ENCODE measurements at places on chromosomes 3 and 15.

DNA sequence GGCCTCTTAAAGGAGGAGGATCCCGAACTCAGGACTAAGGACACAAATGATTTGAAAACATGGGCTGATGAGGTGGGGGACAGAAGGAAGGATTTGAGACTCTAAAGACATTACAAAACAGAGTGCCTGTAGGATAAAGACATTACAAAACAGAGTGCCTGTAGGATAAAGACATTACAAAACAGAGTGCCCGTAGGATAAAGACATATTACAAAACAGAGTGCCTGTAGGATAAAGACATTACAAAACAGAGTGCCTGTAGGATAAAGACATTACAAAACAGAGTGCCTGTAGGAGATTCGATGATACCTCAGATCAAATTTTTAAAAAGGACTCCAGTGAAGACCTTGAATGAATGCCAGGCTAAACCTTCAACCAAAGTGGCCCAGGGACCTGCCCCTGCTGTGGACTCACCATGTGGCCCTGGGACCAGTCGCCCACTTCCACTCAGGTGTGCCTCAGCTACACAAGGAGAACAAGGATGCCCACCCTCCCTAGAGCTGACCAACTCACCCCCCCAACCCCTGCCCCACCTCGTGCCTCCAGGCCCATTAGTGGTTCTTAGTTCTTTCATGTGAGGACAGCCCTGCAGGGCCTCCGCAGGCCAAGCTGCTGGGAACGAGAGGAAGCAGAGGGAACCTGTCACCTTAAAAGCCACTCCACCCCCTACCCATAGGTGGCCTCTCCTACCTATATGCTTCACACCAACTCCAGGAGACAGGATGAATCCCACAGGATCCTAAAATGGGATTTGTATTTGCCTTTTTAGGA, 59.8 kb downstream of the SH3BP5 start:
- DNase-seq = no peak

GRCh38 chr15:100531823-100532327, 3.1 kb upstream of the CERS3 start:
- no peak for DNase-seq

DNA sequence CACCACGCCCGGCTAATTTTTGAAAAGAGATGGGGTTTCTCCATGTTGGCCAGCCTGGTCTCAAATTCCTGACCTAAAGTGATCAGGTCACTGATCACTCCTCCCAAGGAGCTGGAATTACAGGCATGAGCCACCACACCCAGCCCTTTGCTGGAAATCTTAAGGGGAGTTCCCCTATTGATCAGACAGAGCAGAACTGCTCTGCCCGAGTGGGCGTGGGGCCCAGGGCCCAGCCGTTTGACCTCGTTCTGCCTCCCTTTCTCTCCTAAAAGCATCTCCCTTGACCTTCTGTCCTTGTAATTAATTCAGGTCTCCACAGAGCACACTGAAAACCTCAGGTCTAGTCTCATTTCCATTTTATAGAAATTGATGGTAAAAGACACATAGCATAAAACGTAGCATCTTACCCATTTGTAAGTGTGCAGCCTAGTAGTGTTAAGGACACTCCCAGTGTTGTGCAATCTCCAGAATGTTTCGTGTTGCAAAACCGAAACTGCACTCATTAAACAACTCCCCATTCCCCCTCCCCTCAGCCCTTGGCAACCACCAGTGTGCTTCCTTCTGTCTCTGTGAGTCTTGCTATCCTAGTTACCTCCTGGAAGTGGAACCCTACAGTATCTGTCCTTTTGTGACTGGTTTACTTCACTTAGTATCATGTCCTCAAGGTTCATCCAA, 89.3 kb downstream of the SLCO3A1 start:
- DNase-seq = no peak

DNA sequence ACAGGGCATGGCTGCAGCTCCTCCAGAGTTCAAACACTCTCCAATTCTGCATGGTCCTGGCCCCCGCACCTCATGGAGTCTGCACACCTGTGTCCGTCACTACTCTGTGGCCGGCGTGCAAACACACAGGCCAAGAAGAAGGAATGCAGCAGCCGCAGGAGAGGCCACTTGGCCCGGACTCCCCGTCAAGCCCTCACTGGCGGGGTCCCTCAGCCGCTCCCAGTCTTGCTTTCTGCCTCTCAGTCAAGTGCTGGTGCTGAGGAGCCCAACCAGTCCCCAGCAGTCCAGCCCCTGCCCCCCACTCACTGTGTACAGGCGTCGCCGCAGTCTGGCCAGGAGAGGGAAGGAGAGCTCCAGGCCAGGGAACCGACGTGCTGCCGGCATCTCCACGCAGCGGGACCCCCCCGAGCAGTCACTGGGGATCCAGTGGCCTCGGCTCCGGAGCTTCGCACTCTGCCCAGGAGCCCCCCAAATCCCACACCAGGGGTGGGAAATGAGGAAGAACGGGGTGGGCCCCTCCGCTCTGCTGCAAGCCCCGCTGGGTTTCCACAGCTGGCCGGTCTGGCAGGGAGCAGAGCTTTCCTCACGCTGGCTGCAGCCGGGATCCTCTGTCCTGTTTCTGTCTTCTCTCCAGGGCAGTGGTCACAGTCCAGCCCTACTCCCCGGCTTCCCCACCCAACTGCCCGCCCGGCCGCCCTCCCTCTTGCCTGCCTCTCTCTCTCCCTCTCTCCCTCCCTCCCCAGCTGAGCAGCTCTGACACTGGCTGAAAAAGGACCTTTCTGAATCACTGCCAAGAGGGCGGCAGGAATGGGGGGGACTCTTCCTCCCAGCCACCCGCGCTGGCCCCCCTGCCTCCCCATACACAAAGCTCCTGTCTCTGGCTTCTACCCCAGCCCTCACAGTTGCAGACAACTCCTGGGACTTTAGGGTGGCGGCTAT, 16.0 kb downstream of the TNK2 start:
- no peak for DNase-seq

- no peak for DNase-seq
Observed at GRCh38 chr3:11305509-11305908, 33.3 kb downstream of the ATG7 start.

- DNase-seq = no peak
Observed at GRCh38 chr3:7973006-7973405, 528.6 kb upstream of the LMCD1 start.

DNA sequence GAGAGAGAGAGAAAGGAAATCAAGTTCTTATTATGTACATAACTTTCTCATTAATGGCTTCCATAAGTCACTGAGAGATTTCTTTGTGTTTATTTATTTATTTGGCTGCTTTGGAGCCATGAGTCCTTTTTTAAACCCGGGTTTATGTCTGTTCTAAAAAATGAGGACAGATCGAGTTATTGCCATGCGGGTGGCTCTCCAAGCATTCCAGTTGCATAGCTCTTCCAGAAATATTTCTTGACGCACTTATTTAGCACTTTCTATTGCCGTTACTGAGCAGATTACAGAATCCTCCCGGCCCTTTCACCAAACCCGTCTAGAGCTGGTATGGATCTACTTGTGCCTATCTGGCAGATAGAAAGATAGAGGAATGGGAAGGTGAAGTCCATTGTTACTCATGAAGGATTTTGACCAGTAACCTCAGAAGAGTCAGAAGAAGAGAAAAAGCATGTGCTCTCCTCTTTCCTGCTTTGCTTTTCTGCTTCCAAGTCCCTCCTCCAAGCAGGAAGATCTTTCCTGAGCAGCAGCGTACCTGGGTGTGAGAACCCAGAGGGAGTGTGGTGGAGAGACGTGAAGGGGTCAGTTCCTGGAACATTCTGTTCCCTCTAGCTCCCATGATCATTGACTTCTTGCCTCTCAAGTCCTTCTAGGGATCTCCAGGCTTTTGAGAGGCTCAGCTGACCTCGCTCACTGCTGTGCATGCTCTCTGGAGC, 112.8 kb downstream of the LPP start:
- DNase-seq = no peak

GRCh38 chr3:67324554-67324953, 326.4 kb downstream of the KBTBD8 start:
- no peak for DNase-seq

DNA sequence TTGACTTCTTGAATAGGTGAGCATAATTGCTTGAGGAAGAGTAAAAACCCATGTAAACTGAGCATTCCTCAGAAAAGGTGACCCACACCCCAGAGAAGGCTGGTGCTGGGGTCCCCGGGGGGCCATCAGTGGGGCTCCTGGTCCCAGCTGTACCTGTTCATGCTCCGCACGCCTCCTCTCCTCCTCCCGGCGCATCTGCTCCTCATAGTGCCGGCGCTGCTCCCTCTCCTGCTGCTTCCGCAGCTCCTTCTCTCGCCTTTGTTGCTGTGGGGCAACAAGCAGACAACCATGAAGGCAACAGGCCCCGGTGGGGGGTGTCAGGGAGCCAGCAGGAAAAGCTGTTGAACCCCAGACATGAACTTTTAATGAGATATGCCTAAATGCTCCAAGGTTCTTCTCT, 113.7 kb upstream of the SLC2A2 start:
- no peak for DNase-seq

DNA sequence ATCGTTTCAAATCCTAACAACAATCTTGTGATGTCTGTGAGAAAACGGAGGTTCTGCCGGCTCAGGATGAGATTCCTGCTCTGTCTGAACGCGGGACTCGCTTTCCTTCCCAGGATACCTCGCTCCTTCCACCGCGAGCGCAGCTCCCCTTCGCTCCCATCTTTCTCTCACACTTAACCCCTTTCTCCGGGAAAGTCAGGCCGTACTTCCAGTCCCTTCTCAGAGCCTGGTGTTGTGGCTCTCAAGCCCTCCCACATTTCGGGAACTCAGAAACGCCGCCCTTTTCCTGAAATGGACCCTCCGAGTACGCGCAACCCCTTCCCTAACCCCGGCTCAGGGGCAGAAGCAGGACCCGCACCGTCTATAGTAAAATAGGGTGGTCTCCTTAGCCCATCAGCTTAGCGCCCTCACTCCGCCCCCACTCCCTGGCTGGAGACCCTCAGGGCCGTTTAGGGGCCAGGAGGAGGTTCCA, 378 bp upstream of the FEM1B start:
- no peak for DNase-seq

DNA sequence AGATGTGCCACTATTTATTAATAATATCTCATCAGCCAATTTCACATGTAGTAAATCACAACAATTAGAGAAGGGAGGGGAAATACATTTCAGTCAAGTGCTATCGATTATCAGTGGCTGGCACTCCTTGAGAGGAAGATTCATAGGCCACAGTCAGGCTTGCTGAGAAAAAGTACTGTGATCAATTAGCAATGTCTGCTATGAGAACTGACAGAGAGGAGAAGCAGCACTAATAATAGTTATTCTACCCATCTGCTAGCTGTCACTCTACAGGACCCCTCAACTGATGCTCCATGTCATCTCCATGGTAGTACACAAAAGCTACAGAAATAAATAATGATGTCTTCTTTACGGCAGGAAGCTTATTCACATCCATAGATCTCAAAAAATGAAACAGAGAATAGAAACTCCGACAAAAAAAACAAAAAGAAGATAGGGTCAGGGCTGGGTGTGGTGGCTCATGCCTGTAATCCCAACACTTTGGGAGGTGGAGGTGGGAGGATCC, 351.3 kb downstream of the FOXP1 start:
- no peak for DNase-seq

DNA sequence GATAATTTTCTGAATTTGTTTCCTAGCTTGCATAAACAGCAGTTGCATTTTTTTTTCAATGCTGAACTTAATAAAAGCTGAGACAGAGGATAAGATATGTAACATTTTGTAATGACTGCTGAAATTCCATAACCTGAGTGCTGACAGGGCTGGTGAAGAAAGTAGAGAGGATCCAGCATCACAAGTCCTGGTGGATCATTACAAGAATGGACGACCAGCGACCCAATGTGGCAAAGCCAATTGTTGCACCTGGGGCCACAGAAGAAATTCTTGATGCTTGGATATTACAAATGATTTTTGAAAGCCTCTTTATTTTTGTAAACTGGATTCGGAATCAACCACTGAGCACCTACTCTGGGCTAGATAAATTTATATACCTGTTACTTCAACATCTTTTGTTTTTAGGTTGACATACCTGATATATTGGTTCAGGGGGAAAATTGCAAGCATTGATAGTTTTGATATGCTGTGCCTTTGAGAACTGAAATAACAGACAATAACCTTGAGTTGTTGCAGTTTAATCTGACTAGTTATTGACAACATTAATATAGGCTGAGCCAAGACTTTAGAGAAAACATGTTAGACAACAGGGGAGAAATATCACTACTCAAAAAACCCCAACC, 3.9 kb upstream of the ACTL6A start:
- DNase-seq = no peak

- DNase-seq = no peak
Observed at GRCh38 chr15:82651708-82652107, 4.5 kb upstream of the CPEB1 start.

DNA sequence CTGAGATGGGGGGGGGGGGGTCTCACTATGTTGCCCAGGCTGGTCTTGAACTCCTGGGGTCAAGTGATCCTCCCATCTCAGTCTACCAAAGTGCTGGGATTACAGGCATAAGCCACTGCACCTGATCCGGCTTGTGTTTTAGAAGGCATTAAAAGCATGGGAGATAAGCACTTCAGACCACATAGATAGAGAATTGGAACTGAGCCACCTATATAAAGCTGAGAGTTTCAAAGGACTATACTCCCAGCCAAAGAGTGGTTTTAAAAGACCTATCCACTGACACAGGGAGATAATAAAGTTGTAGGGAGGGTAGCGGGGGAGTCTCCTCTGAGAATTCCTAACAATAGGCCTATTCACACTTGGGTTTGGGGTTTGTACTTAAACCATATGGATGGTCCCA, 34.8 kb downstream of the DENND4A start:
- DNase-seq = no peak

GRCh38 chr3:42672515-42672914, 12.8 kb upstream of the KLHL40 start:
- no peak for DNase-seq

GRCh38 chr3:143190101-143190500, 70.5 kb downstream of the CHST2 start:
- DNase-seq = no peak

DNA sequence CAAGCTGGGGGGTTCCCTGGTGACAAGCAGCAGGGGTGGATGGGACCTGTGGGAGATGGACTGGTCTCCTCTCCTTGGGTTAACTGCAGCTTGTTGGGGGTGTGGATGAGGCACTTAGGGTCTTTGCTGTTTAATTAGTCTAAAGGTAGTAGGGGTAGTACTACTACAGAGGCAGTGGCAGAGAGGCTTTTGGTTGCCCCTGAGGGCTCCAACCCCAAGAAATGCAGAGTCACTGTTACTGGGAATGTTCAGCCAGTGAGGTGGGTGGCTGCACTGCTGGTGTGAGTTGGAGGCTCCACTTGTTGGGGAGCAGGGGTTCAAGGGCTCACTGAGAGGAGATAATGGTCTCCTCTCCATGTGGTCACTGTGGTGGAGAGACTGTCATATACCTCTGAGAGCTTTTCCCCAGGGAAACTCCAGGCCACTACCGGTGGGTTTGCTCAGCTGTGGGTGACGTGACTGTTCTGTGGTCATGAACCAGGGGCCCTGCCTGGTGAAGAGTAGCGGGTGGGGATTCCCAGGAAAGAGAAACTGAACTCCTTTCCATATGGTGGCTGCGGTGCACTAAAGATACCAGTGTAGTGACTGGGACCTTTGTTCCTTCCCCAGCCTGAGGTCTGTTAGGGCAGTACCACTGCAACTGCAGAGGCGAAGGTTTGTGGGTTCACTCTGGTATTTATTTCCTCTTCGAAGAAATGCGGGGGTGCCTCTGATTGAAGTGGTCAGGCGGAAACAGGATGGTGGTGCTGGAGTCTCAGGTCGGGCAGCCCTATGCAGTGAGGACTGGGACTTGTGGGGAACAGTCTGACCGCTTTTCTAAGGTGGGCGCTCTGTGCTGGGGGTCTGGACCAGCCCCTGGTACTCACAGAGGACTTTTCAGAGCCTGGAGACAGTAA, 68.9 kb upstream of the TNFSF10 start:
- no peak for DNase-seq

All from type B pancreatic cell (in vitro differentiated cells).